ENCODE measurements at places on chromosomes 6 and 20. TPM values are rescaled to one million over a fixed set of nuclear protein-coding genes. Genes with fewer than 3 reads are reported as not detected.

The ARMH2 gene
- not detected for total RNA-seq

The ZNF334 gene
- total RNA-seq, result 1.2 TPM

The BMP6 gene
- total RNA-seq, result 1.1 TPM

The ADGB gene
- total RNA-seq, result not detected

Measured in tracheal epithelial cell (primary cell).